ENCODE measurements at places on chromosomes 5 and 9.

- no peak for DNase-seq
These were observed 260.7 kb upstream of the ARRDC3 start for GRCh38 chr5:91643797-91644196.

GRCh38 chr5:93436083-93436482 is 144.9 kb downstream of the NR2F1-AS1 start:
- DNase-seq, result no peak

GRCh38 chr5:104573949-104574709 is 1011.5 kb upstream of the NUDT12 start:
- no peak for DNase-seq

GRCh38 chr5:127008300-127008975 is 21.9 kb downstream of the MARCHF3 start:
- no peak for DNase-seq

- DNase-seq, result no peak
These were observed 44.9 kb downstream of the SLC25A51 start for GRCh38 chr9:37859043-37859442.

GRCh38 chr9:134271338-134272301 is 54.6 kb upstream of the RXRA start:
- DNase-seq, result no peak

GRCh38 chr5:65970481-65971367 is 44.3 kb downstream of the ERBIN start:
- no peak for DNase-seq

DNA sequence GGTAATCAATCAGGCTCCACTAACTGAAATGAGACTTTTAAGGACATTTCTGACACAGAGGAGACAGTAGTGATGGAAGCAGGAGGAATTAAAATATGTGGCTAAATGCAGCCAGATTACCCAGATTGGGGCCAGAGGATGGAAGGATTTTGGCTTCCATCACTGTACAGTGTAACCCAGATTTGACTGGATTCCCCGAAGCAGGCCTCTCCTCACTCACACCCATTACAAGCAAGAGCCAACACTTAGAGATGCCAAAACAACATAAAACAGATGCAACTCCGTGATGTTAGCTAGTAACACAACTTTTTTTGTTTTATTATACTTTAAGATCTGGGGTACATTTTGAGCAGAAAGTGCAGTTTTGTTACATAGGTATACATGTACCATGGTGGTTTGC is 17.6 kb downstream of the TEK start:
- no peak for DNase-seq

- DNase-seq, result peak; percentile 73
These were observed 36.2 kb upstream of the OTULIN start for GRCh38 chr5:14628346-14628745.

DNA sequence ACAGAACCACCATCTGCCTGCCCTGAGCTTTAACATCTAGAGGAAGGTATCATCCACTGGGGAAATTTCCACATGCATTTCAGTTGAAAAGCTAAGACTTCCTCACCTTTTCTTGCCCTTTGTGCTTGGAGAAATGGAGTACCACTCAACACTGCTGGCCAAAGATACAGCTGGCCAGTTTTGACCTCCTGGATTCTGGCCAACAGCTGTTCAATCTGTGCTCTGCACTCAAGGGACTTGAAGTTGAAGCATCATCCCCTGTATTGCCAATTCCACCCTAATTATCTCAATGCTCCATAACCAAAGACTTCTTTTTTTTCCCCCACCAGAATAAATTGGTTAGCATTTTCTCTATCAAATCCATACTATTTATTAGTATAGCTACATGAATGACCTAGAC is 70.4 kb upstream of the PRDM9 start:
- DNase-seq, result no peak

DNA sequence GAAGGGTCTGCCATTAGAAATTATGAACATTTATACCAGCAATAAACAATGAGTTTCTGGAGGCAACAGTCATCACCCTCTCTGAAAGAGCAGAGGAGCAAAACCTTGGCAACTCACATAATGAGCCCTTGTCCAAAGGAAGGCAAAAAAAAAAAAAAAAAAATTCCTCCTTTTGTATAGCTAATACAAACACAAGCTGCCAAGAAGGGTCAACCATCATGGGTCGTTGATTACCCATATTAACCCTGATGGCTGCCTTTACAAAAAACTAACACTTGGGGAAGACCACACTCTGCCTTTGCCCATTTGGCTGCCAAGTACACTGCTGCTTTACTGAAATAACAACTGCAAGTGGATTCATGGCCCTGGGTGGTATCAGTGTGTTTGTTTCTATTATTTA is 272.7 kb downstream of the ADAMTSL1 start:
- no peak for DNase-seq

GRCh38 chr9:23674016-23674585 is 151.9 kb downstream of the ELAVL2 start:
- peak; percentile 62 for DNase-seq

DNA sequence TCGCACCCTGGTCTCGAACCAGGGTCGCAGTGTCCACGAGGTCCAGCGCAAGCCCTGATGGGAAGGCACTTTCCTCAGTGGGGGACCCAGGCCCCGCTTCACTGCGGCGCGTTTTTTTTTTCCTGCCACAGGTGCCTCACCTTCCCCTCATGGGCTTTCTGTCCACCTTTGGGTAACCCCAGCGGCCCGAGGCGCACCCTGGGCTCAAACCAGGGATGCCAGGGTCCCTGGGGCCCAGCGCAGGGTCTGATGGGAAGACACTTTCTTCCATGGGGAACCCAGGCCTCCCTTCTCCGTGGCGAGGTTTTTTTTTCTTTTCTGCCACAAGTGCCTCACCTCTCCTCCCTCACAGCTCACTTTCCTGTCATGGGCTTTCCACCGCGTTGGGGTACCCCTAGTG is 1269.9 kb downstream of the FOXD4L5 start:
- DNase-seq, result no peak

DNA sequence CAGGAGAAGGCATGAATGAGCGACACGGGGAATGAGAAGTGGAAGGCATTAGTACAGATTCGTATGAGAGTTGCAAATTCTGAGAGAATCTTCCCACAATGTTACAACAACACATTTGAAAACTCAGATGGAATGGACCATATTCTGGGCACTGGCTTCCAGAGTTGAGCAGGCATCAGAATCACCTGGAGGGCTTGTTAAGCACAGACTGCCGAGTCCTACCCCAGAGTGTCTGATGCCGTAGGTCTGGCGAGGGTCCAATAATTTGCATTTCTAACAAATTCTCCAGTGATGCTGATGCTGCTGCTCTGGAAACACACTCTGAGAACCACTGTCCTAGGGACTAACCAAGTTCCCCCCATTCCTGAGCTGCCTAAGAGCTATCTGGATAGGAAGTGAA is 2.9 kb upstream of the TLX3 start:
- peak; percentile 22 for DNase-seq

DNA sequence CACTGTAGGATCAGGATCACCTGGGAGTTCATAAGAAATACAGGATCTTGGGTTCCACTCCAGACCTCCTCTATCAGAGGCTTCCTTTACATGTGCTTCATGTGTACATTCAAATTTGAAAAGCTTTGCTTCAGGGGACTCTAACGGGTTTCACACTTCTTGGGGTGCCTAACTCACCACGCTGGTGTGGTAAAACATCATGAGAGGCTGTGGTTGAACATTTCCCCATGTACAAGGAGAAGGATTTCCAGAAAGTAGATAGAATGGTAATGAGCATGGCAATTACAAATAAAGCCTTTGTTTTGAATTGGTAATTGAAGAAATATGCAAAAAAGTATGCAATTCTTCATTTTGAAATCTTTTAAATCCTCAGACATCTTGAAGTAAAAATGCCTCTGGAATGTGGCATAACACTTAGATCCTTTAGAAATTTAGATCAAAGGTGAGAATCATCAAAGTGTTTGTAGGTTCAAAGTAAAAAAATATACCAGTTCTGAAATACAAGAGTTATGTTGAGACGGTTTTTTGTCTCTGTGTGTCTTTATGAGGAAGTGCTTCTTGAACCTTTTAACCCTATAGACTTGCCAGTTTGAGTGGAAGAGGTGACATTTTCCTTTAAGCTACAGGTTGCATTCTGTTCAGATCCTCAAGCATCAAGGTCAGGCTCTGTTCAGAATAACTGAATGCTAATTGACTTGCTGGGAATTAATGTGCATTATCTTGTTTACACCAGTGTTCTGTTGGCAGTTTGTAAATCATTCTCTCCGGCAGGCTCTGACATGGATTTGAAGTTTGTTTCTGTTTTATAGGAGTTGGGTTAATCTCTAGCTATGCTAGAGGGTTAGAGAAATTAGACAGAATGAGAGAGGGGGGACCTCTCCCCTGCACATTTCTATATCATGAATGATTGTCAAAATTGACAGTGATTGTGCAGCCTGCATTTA is 415.3 kb downstream of the MAN2A1 start:
- DNase-seq, result no peak

- DNase-seq, result no peak
These were observed 76.6 kb upstream of the PRRC1 start for GRCh38 chr5:127440831-127441230.
